CD8-positive, alpha-beta T cell (primary cell): ENCODE measurements at places on chromosomes 1 and 21.

DNA sequence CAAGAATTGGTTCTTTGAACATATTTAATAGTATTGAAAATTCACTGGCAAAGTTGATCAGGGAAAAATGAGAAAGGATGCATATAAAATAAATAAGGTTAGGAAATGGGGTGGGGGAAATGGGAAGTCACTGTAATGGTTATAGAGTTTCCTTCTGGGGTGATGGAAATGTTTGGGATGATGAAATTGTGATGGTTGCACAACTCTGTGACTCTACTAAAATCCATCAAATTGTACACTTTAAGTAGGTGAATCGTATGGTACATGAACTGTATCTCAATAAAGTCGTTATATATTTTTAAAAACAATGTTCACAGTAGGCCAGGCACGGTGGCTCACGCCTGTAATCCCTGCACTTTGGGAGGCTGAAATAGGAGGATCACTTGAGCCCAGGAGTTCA lies 56.4 kb upstream of the ZYG11A start:
- no peak for DNase-seq

DNA sequence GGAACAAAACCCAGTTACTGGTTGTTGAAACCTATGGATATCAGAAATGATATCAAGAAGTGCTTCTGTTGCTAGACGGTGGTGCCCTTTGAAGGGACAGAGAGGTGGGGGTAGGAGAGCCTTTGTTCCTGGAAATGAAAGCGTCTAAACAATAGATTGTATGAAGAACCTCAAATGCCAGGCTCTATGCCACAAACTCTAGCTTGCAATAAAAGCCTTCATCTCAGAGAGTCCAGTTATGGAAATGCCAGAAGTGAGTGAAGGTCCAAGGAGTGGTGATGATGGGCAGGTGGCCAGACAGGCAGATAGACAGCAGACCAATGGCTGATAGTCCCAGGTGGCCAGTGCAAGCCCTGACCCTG lies 414.1 kb upstream of the PROX1 start:
- DNase-seq, result no peak

DNA sequence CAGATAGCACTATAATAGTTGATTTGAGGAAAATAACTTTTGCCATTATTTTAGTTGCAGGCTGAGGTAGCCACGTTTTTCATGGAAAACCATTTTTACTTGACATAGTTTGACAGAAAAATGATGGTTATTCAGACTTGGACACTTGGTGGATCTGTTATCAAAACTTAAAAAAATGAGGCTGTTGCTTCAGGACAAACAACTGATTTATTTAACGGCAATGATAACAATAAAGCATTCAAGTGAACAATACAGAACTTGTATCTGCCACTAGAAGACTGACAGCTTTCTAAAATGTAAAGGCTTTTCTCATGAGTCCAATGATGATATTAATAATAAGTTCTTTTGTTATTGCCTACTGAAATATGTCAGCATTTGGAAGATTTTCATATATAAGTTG lies 322.9 kb downstream of the BRINP3 start:
- no peak for DNase-seq

DNA sequence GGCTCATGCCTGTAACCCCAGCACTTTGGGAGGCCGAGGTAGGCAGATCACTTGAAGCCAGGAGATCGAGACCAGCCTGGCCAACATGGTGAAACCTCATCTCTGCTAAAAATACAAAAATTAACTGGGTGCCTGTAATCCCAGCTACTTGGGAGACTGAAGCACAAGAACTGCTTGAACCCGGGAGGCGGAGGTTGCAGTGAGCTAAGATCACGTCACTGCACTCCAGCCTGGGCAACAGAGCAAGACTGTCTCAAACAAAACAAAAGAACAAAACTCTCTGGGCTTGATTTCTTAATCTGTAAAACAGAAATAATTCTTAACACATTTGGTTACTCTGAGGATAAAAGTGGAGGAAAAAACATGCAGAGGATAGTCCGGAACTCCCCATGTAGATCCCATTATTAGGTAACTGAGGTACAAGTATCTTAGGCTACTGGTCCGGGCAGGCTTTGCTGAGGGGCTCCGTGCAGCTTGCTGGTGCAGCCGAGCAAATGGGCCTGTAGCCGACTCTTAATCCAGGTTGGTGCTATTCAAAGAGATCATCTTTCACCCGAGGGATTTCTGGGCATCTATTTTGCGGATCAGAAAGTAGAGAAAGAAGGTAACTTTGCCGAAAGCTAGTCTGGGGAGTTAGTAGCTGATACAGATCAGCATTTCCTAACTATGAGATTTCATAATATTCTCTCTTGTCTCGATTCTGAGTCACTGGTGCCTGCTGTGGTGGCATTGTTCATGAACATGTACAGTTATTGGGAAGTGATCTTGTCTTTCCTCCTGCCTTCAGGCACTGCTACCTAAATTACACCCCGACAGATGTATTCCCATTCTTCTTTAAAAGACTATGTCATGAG lies 56.8 kb downstream of the NFIA start:
- DNase-seq, result no peak

DNA sequence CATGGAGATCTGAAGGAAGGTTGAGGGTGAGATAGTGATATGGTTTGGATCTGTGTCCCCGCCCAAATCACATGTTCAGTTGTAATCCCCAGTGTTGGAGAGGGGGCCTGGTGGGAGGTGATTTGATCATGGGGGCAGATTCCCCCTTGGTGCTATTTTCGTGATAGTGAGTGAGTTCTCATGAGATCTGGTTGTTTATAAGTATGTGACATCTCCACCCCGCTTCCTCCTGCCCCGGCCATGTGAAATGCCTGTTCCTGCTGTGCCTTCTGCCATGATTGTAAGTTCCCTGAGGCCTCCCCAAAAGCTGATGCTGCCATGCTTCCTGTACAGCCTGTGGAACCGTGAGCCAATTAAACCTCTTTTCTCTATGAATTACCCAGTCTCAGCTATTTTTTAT lies 451.9 kb upstream of the VAMP3 start:
- no peak for DNase-seq

- DNase-seq, result peak; percentile 77
These were observed at the start of gene CATSPERE for GRCh38 chr1:244461245-244462071. Gene CATSPERE, plus strand, starts transcription at chr1:244461273. Its CDS starts 157 bp downstream, at chr1:244461430.

DNA sequence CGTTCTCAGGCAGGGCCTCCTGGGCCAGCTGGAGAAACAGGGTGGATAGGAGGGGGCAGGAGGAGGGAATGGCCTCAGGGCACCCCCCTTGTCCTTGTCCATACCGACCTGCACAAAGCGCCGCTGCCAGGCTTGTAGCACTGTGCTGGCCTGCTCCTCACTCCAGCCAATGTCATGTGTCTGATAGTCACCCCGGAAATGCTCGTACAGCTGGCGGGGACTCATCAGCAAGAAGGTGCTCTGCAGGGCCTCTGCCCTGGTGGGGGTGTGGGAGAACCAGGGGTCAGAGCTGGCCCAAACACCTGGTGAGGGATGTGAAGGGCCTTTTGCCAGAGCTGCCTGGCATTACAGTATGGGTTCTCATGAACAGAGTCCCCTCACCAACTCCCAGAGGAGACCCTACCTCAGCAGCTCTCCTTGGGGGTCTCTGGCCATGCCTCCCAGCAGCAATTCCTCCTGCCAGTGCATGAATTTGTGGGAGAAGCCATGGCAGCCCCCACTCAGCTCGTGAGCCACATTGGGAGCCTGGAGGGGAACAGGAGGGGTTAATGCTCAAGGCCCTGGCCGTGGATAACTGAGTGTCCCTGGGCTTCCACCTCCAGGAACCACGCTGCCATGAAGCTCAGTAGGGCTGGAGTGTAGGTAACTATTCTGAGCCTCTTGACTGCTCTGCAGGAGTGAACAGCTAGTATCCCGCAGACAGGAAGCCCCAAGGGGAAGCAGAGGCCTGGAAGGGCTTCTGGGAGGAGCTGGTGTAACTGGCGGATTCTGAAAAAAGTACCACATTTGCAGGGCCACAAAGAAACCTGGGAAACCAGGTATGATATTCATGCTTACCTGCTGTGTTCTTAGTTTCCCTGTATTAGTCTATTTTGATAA lies 13.3 kb downstream of the PTCH2 start:
- no peak for DNase-seq

GRCh38 chr1:109242387-109242786 lies 7.0 kb upstream of the CELSR2 start:
- DNase-seq, result no peak

- DNase-seq, result peak; percentile 69
These were observed 12.2 kb downstream of the CITED4 start for GRCh38 chr1:40849801-40850592.

GRCh38 chr1:47873337-47873736 lies 123.8 kb downstream of the TRABD2B start:
- no peak for DNase-seq

DNA sequence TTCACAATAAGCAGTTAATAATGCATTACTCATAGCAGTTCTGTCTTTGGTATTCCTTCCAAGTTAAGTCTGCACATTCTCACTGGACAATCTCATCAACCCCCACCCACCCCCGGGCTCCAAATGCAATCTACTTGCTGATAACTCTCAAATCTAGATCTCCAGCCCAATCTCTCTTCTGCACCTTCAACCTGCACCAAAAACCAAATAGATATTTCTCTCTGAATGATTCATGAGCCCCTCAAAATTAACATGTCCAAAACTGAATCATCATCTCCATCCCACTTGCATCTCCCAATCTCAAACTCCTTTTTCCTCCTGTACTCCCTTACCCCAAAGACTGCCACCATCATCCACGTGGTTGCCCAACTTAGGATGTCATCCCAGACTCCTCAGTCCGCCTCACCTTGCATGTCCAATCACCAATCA lies 2.7 kb downstream of the DOCK7 start:
- DNase-seq, result no peak

GRCh38 chr1:34057347-34058130 lies 107.5 kb downstream of the CSMD2 start:
- no peak for DNase-seq

DNA sequence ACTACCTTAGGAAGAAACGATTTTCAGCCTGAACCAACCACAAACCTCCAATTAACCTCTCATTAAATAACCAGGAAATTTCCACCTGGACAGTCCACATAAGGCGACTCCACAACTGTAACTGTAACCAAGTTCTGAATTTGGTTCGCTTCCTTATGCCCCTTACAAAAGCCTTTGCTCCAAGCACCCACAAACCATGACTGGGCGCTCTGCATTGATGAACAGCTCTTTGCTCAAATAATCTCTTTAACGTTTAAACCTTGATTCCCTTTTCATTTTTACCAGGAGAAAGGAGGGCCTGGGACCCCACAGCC lies 38.2 kb upstream of the ZNF124 start:
- no peak for DNase-seq

DNA sequence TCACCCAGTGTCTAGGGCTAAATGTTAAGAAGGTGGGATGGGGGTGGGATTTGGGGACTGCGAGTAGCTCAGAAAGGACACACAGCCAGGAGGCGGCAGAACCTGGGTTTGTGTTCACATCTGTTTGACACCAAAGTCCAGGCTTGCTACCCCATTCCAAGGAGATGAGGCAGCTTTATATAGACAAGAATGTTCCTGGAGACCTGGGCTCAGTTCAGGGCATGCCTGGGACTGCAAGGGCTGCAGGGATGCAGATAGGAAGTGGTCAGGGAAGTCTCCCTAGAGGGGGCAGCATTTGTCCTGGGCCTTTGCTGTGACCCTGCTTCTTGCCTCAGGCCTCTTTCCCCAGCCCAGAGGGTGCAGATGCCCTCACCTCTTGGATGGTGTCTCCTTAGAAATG lies 16.3 kb downstream of the PADI3 start:
- no peak for DNase-seq

GRCh38 chr1:147105909-147106308 lies 66.4 kb downstream of the PRKAB2 start:
- DNase-seq, result no peak
